Thoracic aorta (tissue), 2 donors: ENCODE measurements at places on chromosomes 12 and 14.

DNA sequence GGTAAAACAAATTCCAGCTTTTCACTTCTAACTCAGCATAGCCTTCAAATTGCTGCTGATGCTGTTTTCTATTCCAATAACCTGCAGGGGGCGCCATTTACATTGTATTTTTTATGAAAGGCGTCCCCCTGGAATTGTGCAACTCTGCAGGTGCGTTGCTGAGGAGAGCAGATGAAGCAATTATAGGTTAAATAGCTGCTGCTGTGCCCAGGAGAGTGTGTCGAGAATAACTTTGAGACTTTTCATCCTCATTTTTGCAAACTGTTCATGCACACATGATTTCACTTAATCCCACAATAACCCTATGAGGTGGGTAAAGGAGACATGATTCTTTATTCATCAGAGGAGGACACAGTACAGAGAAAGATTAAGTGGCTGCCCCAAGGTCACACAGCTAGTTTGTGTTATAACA, 75.7 kb downstream of the MYRFL start:
- DNase-seq = peak; percentile 25

DNA sequence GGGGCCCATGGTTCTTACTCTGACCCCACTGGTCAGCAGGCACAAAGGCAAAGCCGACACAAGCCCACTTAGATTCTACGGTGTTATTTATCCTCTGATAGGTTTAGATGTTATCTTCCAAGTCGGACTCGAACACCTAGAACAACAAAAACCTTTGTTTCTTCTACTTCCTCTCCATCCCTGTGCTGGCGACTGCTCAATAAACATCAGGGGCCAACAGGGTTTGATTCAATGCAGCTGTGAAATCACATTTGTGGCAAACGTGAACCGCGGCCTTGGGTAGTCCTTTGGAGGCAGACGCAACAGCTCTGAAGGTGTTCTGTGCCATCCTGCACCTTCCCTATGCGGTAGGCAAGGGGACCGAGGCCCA, 87.2 kb downstream of the CHGA start:
- no peak for DNase-seq

- no peak for DNase-seq
Observed at GRCh38 chr12:86513226-86513625, 257.0 kb upstream of the MGAT4C start.

DNA sequence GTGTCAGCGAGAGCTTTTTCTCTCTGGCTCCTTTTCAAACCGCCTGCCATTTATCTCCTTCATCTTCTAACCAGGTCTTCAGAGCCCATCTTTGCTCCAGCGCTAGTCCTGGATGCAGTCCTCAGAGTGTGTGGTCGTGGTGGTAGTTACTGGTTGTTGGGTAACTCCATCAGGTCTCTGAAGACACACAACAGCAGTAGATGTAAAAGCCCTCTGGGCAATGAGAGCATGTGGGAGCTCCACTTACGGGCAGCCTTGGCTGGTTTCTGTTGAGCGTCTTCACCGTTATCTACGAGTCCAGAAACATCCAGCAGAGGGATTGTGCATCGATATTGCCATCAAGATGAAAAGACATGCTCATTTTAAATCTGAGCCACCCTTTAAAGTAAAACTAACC, 61.2 kb downstream of the FBXL14 start:
- DNase-seq = no peak

DNA sequence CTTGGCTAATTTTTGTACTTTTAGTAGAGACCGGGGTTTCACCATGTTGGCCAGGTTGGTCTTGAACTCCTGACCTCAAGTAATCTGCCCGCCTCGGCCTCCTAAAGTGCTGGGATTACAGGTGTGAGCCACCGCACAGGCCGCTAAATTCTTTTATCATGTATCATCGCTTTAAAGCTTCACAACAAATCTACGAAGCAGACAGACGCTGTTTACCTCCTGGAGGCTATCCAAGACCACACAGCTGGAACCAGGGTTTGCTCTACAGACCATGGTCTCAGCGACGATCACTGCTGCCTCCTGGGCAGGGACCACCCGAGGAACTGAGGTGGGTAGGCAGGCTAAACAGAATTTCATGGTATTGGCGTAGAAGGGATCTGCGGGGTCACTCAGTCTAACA, 27.2 kb downstream of the KRT80 start:
- DNase-seq = no peak

DNA sequence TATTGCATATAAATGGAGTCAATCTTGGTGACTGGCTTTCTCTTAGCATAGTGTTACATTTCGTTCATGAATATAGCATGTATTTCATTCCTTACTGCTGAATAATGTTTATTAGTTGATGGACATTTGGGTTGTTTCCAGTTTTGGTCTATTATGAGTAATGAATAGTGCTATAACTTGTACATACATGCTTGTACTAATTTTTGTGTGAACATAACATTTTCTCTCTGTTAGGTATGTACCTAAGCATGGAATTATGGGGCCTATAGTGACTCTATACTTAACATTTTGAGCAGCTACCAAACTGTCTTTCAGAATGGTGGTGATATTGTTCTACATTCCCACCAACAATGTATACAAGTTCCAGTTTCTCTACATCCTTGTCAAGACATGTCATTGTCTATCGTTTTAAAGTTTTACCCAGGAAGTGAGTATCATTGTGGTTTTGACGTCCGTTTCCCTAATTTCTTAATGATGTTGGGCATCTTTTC, 23.1 kb downstream of the ATP2A2 start:
- DNase-seq = no peak

- no peak for DNase-seq
Observed at GRCh38 chr12:98973395-98973794, 328.3 kb downstream of the APAF1 start.

DNA sequence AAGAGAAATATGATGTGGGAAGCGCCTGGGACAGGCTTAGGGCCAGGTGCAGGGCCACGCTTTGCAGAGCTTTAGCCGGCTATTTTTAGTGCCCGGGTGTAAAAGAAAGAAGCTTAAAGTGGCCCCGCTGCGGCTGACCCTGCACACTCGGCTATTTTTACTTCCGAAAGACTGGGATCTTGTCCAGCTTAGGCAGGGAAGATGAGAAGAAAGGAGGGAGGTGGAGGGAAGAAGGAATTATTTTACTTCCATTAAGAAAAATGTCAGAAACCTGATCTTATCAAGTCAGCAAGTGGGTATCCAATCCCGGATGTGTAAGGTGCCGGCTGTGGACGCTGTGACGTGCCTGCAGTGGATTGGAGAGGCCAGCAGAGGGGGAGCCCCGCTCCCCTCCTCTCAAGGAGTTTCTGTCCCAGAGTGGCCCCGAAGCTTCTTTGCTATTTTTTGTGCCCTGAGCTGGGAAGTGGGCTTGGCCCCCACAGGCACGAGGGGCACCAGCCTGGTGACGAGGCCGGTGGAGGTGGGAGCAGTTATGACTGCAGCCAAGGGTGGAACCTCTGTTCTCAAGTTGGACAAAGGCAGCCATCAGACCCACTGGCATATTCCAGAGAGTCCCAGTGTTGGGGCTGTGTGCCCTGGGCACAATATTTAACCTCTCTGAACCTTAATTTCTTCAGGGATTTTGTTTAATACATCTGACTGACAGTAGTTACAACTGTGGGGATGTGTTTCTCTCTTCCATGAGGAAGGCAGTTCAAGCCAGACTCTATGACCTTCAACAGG, 97.7 kb downstream of the ESRRB start:
- no peak for DNase-seq

DNA sequence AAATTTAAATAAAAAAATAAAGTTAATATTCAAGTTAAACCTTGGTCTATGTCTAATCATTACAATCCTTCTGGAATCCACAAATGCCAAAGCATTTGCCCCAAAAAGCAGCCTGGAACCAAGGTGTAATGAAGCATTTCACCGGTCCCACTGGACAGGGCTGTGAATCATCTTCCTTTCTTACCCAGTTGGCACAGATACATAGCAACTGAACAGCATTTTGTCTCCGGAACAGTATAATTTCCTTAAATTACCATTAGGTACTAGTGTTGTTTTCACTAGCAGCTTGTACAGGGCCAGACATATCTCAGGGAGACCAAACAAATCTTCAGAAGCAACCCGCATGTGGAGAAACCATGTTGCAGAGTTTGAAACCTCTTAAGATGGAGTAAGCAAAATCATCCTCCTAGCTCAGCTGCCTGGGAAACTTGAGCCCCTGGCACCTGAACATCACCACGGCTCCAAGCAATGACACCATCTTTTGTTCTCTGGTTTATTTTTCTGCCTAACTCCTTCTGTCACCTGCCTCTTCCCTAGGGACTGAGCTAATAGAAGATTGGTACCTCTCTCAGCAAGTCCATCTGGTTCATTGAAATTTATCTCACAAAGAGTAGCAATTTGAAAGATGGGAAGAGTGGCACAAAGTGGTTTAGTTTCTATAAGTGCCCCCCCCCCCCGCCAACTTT, 17.9 kb upstream of the MDM1 start:
- DNase-seq = no peak

GRCh38 chr14:102389246-102389645, 26.5 kb downstream of the TECPR2 start:
- no peak for DNase-seq

- DNase-seq = no peak
Observed at GRCh38 chr12:128531170-128531569, 264.2 kb downstream of the TMEM132C start.

DNA sequence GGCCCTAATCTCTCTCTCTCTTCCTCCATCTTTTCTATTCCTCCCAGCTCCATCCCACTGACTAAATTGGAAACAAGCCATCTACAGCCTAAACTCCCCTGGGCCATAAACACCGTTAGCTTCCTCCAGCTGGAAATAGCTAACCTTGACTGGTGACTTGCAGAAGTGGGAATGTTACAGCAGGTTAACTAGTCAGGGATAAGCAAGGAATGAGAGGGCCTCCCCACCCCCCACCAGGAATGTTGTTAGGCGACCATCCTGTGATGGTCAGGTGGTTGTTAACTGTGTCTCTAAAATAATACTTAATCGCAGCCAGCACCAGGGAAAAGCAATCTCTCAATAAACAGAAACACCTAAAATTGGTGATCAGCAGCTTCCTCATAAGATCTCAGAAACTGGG, 40.8 kb downstream of the MIS18BP1 start:
- no peak for DNase-seq

DNA sequence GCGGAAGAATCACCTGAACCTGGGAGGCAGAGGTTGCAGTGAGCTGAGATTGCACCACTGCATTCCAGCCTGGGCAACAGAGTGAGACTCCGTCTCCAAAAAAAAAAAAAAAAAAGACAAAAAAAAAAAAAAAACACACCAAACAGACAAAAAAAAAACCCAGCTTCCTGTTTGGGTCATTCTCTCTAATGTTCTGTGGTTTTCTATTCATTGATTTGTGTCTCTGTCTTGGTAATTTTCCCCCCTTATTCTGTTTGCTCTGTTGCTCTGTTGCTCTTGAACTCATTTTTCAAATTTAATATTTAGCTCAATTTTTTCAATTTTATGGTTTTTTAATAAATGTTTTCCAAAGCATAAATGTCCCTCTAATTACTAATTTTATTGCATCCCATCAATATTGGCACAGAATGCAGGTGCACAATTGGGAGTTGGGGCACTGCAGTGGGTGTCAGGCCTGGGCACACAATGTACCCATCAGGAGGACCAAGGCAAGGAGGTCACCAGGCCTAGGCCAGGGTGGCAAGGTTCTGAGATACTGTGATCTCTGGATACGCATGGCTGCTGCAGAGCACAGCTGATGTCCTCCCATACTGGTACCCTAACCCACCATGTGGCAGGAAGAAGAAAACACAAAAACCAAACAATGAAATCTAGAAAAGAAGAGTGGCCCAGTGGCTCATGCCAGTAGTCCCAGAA, 8.0 kb upstream of the GNPTAB start:
- DNase-seq = no peak

DNA sequence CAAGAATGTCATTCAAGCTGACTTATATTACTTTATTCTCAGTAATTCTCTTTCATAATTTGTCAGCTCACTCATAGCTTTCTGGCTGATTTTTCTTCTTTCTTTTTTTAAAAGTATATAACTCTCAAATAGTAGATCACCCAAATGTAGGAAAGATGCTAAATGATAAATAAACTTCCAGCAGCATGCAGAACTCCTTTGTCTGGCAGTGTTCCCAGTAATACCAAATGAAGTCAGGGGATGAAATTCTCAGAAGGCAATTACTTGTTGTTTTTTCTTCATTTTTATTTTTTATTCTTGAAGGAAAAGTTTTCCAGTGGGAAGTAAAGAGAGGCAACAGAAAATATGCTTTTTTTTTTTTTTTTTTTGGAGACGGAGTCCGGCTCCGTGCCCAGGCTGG, 133.3 kb upstream of the SLCO1C1 start:
- DNase-seq = no peak

GRCh38 chr12:50746431-50746830, 17.5 kb upstream of the ATF1 start:
- no peak for DNase-seq

DNA sequence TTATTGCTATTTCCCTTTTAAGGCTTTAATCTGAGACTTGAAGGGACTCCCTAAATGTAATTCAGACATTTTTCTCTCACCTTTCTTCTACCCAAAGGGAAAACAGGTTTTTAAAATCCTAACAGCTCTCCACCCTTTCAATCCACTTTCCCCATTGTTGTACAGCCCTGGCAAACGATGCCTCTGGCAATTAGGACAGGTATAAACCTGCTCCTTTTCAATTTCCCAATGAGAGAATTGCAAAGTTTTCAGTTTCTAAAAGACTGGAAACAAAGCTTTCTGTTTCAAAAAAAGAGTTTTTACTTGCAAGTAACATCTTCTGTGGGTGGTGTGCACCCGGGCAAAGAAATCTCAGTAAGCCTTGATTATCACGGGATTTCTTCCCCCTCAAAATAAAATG, 131.2 kb downstream of the HMGA2 start:
- no peak for DNase-seq

DNA sequence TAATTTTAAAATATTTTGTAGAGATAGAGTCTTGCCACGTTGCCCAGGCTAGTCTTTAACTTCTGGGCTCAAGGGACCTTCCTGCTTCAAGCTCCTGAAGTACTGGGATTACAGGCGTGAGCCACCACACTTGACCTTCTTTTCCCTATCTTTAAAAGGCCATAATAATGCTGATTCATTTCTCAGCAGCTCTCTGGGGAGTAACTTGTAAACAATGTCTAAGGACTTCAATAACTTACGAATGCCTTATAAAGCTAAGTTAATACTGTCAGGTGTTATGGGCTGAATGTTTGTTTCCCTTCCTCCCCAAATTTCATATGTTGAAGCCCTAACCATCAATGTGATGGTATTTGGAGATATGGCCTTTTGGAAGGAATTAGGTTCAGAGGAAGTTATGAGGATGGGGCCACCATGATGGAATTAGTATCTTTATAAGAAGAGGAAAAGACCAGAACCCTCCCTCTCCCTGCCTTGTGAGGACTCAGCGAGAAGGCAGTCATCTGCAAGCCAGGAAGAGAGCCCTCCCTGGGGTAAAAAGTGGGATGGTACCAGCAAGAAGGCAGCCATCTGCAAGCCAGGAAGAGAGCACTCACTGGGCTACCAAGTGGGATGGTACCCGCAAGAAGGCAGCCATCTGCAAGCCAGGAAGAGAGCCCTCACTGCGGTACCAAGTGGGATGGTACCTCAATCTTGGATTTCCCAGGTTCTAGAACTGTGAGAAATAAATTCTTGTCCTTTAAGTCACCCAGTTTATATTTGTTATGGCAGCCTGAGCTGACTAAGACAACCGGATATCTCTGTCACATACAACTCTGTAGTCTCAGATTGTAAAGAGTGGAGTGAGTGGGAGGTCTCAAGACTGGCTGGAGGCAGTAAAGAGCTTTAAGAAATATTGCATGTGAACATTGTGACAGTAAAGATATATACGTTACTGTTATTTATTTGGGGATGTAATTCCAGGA, 16.3 kb upstream of the YBX3 start:
- DNase-seq = no peak
